IMR-90 (cell line): ENCODE measurements at places on chromosomes 4 and X.

DNA sequence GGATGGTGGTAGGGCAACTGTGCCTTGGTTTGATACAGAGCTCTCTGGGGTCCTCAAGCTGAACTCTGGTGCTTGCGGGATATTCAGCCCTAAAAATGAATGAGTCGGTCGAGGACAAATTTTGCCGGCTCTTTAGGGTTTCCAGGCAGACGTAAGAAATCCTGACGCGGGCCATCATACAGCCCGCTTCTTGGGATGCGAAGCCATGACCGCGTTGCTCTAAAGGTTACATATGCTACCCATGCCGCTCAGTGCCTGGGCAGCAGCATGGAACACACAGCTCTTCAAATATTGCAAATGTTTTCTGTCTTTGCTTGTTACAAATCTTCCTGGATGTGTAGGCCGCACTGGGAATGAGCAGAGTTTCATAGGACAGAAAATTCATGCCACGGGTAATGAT is 55.6 kb downstream of the NBDY start:
- DNase-seq: no peak

- DNase-seq: no peak
These were observed 40.2 kb upstream of the NDNF start for GRCh38 chr4:121112530-121112929.

DNA sequence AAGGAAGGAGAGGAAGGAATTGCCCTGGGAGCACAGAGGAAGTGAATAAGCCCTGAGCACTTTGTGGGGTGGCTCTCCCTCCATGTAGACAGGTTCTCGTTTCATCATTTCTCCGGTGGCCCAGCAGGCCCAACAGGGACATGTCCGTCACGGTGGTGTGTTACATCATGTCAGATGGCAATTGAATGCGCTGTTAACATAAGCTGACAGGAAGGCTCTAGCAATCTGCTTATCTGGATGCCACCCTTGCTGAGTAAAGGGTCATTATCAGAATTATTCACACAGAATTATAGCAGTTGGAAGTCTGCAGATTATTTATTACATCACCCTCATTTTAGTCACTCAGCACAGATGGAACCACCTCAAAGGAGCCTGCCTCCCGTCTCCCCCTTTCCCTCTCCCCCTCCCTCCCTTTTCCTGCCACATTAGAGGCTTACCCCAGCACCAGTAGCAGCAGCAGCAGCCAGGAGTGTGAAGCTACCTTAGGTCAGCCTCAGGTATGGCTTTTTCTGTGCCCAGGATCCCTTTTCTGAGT is 124.3 kb upstream of the TRIM2 start:
- no peak for DNase-seq

DNA sequence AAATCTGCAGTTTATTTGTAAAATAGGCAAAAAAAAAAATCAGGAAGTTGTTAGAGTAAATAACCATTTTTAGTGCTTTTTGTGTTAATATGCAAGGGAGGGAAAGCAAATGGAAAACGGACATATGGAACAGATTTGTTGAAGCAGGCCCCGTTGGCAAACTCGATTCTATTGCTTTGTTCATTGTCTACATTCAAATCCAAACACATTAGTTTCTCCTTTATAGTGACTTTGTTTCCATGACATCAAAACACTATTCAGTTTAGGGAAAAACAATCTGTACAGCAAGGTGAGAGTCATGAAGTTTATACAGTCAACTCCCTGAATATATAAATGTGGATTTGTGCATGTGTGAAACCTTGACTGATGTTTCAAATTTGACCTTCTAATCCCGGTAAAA is 142.2 kb downstream of the FAM47A start:
- DNase-seq: no peak
